ENCODE measurements at places on chromosomes 7 and 10.
A peak's percentile ranks its signal among the peaks of the same experiment; 100 is the strongest.

DNA sequence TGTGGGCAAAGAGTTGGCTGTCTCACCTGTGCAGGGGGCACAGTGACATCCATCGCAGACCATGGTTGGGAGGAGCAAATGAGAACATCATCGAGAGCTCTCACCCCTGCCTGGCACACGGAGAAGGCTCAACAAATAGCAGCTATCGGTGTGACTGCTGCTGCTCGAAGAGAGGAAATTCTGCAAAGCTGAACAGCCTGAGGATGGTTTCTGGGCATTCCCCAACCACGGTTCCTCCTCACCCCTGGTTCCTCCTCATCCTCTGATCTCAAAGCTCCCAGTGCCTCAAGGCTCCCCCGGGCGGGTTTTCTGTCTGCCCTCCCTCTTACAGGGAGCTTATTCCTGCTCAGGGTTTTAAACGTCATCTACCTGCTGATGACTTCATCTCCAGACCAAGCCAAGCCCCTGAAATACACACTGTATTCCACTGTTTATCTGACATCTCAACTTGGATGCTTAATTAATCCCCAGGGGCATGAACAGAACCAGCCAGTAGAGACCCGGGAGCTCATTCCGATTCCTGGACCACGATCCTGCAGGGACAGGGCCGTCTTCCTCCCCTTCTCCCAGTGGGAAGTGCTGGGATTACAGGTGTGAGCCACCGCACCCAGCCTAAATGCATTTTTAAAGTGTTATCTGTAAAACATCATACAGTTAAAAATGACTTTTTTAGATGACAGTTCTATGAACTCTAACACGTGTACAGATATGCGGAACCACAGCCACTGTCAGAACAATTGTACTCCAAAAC is 19.5 kb upstream of the NOM1 start:
- DNase-seq, result no peak

DNA sequence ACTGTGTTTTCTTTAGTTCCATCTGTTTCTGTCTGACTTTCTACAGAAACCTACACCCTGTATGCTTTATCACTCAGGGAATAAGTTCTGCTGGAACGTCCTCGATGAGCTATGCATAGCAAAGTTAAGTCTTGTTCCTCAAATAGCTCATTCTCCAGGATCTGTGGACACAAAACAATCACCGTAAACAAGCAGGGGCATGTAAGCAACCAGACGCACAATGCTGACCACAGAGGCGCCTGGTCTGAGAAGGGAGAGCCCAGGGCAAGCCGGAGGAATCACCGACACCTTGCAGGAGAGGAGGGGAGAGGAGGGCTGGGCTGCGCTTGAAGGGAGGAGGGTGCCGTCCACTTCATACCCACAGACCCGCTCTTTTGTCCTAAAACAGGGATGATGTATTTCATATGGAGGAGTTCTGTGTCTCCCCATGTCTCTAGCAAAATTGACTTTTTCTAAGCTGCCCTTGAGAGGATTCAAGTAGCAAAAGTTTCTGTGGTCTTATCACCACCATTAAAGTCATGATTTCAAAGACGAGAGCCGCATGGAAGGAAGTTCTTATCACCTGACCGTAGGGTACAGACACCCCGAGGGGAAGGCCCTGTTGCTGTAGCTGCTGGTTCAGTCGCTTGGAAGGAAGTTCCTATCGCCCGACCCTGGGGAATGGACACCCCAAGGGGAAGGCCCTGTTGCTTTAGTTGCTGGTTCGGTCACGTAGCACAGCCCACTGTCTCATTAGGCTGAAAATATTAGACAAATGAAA is 14.3 kb downstream of the CALML3 start:
- no peak for DNase-seq

- no peak for DNase-seq
These were observed 44.3 kb upstream of the FXYD4 start for GRCh38 chr10:43327171-43327570.

DNA sequence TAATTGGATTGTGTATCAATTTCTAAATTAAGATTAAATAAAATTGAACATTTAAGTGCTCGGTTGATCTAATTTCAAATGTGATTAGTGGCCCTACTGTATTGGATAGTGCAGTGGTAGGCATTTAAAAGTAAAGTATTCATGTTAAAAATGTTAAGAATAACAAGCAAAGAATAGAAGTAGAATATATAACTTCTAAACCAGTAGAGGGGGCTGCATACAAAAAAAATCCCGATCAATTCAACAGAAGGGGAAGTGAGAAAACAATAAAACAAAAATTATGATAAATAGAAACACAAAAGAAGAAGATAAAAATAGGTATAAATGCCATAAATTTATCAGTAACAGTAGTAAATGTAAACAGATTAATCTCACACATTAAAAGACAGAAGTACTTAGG is 24.9 kb upstream of the WDFY4 start:
- no peak for DNase-seq

DNA sequence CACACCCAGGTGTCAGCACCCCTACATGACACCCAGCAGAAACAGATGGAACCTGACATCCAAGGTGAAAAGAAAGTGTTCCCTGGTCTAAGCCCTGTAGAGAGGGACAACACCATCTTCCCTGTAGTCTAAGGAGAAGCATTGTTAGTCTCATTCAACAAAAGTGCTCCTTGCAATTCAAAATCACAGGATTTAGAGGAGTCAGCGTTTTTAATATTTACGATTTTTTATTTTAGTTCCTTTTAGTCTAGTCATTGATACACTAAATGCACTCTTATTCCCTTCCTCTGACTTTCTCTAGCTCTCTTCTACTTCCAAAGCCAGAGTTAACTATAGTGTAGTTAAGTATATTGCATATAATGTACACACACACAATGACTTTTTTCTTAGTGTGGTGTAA is 163.0 kb downstream of the TPK1 start:
- no peak for DNase-seq

- no peak for DNase-seq
These were observed 17.6 kb downstream of the SUN3 start for GRCh38 chr7:48011323-48011722.

DNA sequence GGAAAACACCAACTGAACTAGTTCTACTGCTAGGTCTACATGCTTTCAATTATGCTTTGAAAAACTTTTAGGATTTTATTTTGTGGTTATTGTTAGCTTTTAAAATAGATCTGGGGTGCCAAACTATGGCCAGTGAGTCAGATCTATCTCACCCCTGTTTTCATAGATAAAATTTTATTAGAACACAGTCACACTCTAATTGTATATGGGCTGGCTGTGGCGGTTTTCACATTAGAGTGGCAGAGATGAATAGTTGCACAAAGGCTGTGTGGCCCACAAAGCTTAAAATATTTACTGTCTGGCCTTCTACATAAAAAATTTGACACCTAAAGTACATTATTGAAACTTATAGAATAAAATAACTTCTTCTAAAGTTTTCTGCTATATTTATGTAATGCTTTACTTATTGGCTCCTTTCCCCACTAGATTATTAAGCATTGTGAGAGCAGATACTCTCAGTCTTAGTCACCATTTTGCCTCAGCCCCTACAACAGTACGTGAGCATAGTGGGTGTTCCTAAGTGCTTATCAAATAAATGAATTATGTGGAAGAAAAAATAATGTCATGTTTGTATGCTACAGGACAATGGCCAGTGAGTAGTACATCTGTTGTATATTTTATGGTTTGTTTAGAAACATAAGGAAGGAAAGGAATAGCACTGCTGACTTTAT is 5.4 kb upstream of the SUV39H2 start:
- DNase-seq, result no peak

DNA sequence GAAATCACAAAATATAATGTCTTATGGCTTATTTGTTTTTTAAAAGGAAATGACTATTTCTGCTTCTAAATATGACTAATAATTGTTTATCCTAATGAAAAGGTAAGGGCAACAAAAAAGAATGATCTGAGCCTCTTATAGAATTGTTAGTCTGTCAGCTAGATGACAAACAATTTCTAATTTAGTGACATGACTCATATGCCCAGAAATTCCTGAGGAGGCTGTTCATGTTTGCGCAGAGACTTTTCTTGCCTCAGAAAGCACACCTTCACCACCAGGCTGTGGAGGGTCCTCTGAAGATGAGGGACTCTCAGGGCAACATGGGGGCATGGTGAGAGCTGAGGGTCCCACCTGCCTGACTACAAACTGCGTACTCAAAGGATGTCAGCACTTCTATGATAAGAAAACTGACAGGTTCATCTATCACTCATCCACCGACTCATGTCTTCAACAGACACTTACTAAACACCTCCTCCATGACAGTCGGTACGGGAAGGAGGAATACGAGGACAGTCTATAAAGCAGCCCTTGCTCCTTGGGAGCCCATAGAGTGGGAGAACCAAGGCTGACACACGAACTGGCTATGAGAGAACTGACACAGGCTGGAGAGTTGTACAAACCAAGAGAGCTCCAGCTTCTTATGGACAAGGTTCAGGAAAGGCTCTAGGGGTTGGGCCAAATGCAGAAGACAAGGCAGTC is 102.0 kb downstream of the PKD1L1 start:
- DNase-seq, result no peak

- DNase-seq, result no peak
These were observed 130.5 kb downstream of the CDK14 start for GRCh38 chr7:90726623-90727022.

DNA sequence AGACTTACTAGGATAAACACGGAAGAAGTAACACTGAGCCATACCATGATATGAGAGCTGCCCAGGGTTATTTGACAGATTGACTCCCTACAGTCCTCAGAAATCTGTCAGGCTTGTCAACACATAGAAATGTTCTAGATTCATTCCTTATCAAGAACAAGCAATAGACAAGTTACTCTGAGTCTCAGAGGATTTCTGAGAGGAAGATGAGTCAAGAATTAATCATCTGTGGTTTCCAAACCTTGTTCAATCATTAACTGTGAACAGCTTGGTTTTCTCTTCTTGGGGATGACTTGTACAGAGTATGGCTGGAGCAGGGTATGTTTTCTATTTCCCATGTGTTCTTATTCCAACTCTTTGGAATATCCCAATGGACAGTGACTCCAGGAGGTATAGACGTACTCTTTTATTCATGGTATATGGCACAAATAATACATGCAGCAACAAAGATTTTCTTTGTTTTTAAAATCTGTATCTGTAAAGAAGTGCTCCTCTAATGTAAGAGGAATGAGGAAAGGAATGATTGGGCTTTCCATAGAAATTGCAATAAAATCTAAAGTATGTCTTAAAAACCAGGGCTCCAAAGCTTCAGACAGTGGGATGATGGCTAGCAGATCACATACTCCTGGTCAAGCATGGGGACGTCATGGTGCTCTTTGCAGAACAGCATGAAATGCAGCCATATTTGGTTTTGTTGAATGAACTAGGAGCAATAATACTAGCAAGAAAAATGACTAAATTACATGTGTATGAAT is 11.9 kb upstream of the SFR1 start:
- DNase-seq, result no peak

GRCh38 chr7:108430664-108431063 is 25.6 kb downstream of the NRCAM start:
- no peak for DNase-seq

DNA sequence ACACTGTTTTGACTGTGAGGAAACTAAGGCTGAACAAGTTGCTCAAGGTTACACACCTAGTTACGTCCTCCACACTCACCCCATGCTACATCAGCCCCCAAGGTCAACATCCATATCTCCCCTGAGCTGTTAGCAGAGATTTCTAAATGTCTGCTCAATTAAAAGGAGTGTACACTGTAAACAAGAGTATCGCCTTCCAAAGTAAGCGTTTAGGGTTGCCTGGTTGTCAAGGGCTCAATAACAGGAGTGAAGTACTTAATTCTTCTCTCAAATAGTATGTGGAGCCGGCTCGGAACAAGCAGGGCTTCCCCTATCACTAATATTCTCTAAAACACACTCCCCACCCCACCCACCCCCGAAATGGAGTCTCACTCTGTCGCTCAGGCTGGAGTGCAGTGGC is 412.8 kb upstream of the GALNT17 start:
- peak; percentile 79 for DNase-seq

- DNase-seq, result no peak
These were observed 43.0 kb upstream of the OPN4 start for GRCh38 chr10:86611386-86611785.

DNA sequence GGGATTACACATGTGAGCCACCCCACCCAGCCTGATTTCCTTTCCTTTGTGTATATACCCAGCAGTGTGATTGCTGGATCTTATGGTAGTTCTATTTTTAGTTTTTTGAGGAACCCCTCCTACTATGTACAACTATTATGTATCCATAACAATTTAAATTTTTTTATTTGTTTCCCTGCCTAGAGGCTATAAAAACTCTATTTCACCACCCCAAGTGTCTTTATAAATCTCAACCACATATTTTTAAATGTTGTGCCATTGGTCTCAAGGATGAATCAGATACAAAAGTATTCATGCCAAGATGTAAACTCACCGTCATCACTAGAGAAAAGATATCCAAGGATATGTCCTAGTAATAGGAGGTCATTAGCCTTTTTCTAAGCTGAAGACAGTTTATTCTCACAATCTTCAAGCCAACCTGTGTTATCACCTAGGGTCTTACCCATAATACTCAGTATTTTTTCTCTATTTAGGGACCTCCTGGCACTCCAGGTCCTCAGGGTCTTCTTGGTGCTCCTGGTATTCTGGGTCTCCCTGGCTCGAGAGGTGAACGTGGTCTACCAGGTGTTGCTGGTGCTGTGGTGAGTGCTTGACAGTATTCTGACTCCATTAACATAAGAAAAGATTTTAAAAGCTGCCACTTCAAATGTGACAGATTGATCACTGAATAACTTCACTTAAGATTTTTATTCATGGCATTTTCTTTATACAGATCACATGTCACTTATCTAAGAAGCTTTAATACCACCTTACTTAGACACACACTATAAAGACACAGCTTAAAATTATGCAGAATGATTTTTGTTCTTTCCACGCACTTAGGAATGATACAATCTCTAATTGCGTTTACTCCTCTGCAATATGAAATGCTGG is 29.4 kb downstream of the COL1A2 start:
- no peak for DNase-seq

DNA sequence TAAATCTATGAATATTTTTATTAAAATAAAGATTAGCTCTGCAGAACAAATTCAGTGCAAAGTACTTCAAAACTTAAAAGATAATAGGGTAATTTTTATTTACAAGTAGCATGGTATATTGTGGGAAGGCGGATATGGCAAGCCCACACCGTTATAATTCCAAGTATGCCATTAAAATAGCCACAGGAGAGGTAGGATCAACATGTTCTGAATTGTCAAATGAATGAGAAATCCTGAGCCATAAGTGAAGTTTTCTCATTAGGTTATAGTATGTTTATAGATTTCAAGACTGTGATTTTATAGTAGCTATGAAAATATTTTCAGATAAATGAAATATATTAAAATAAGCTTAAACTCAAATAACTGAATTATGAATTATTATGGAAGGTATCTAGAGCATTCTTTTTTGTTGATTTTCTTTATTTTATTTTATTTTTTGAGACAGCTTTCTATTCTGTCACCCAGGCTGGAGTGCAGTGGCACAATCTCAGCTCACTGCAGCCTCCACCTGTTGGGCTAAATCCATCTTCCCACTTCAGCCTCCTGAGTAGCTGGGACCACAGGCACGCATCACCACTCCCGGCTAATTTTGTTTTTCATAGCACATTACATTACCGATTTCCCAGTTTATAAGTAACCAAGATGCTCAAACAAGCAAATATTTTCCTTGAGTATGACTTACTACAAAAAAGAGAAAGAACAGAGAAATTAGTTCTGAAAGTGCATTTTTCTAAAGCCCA is 956.6 kb downstream of the GATA3 start:
- no peak for DNase-seq

Measured in NCI-H2029 (cell line).